ENCODE measurements at places on chromosomes 16 and 17.

- DNase-seq: no peak
Measured at GRCh38 chr17:45294506-45294905, 22.3 kb downstream of the MAP3K14 start.

- DNase-seq: no peak
Measured at GRCh38 chr17:50113624-50114320, 16.2 kb downstream of the SAMD14 start.

DNA sequence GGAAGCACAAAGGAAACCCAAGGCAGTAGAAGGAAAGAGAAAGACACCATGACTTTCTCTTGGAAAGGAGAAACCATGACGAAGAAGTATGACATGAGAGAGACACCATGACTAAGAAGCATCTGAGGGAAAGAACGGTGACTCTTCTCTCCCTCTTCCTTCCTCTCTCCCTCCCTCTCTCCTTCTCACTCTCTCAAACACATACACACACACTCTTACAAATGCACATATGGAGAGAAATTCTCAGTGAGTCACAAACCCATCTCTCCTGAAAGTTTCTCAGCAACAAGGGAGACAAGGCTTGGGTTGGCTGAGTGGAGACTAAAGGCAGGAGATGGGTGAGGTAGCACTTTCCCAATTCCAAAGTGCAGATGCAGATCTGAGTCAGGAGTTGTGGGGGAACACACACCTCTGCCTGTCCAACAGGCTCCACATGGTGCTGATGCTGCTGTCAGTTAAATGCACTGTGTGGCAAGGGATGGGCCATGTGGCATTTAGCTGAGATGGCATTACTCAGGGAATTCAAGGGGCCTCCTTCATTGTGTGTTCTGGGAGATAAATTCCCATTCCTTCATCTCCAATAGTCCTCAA is 336.7 kb upstream of the C16orf82 start:
- no peak for DNase-seq

GRCh38 chr17:3891626-3892094 is 1.2 kb downstream of the CAMKK1 start:
- DNase-seq: peak; percentile 67

DNA sequence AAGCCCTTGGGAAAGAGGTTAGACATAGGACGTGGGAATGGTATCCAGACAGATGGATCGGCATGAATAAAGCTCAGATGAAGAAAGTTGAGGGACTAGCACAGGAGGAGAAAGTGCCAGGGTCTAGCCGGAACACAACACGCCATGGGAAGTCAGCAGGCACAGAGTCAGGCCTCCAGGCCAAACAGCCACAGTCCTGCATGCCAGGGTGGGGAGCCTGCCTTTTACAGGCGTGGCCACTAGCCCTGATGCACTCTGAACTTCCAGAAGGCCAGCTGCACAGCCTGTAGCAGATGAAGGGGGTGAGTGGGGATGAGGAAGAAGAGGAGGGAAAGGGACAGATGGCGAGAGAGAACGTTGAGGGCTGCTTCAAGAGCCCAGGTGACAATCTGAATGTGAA is 5.2 kb downstream of the B9D1 start:
- DNase-seq: no peak

GRCh38 chr17:64115822-64116534 is 14.0 kb downstream of the ERN1 start:
- no peak for DNase-seq

GRCh38 chr17:27701963-27702362 is 71.0 kb downstream of the LGALS9 start:
- no peak for DNase-seq

DNA sequence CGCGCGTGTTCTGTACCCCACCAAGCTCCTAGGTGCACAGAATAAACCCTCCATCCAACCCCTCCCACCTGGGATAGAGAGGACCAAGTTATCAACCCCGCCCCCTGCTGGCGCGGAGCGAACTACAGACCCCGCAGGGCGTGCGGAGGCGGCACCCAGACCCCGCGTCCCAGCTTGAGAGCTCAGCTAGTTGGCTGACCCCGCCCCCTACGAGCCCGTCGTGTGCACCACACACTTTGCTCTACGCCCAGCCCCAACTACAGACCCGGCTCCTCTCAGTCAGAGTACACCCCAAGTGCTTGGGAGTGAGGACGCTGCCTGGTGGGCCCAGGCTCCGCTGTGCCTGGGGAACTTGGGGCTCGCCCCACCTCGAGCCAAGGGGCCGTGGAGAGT is 1.5 kb downstream of the GRIN2A start:
- no peak for DNase-seq

DNA sequence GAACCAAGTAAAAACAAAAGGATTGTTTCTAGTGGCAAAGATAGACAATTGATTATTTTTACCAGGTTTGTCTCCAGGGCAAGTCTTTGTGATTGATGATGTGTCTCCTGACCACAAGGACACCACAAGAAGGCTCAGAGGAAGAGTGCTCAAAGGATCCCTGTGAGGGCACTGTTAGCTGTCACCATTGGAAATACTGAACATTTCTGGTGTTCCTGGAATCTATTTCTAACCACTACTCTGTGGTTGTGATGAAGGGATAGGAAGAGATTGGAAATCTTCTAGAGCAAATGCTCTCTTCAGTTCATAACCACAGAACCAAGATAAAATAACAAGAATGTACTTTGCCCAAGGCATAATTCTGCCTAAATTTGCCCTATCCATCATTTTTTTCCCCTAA is 15.3 kb downstream of the RNF43 start:
- no peak for DNase-seq

- DNase-seq: no peak
Measured at GRCh38 chr17:14082848-14083247, 13.5 kb downstream of the COX10 start.

GRCh38 chr17:71436479-71436878 is 684.3 kb upstream of the SOX9 start:
- DNase-seq: no peak

DNA sequence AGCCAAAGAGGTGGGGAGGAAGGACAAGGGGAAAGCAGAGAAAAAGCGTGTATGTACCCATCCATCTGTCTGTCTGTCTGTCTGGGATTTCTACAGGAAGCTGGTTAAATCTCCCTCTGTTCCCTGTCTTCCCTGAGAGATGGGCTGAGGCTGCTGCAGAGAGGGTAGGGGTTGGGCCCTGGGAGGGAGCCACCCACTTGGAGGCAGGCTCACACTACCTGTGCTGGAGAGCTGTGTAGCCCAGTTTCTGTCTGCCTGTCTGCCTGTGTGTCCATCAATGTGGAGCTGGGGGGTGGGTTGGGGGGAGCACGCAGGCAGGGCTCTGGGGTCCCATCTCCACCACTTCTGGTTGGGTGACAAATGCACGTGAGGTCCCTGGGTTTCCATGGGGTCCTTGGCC is 18.6 kb upstream of the C17orf113 start:
- no peak for DNase-seq

GRCh38 chr17:12472252-12473173 is 193.2 kb upstream of the MYOCD start:
- no peak for DNase-seq

DNA sequence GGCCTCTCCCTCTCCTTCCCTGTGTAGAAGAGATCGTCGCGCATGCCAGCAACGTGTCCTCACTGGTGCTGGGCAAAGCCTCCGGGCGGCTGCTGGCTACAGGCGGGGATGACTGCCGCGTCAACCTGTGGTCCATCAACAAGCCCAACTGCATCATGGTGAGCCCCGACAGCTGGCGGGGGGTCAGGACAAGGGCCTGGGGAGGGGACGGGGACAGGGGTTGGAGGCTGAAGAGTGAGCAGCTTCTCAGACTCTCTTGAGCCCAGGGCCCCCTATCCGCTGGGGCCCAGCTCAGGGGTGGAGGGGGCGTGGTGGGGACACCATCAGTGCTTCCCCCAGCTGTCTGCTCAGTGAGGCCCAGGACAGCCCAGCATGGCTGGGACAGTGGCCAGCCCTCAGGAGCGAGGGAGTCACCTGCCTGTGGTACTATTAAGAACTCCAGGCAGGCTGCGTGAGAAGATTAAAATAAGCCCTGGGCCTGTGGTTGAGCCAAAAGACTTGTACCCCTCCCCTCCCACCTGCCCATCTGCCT is 6.2 kb downstream of the KATNB1 start:
- DNase-seq: no peak

DNA sequence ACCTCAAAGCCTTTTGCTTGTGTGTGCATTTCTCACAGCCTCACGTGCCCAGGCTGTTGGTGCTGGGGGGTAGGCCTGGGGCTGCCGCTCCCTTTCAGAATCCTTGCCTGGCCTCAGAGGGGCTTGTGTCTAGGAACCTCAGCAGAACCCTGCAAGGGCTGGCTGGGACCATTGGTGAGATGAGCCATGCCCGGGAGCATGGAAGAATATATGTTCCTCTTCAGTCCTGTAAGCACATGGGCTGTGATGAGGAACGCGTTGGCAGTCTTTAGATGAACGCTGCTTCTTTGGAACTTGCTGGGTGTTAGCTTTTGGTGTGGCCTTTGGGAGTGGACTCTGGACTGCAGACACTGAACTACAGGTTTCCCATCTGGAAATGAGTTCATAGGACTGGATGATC is 32.0 kb upstream of the SLC5A10 start:
- no peak for DNase-seq

GRCh38 chr17:17933775-17934174 is 38.4 kb downstream of the TOM1L2 start:
- no peak for DNase-seq

GRCh38 chr17:78239489-78239931 is 8.1 kb downstream of the TMEM235 start:
- DNase-seq: no peak

- peak; percentile 81 for DNase-seq
Measured at GRCh38 chr16:67857547-67858233, 10.2 kb upstream of the CENPT start.

DNA sequence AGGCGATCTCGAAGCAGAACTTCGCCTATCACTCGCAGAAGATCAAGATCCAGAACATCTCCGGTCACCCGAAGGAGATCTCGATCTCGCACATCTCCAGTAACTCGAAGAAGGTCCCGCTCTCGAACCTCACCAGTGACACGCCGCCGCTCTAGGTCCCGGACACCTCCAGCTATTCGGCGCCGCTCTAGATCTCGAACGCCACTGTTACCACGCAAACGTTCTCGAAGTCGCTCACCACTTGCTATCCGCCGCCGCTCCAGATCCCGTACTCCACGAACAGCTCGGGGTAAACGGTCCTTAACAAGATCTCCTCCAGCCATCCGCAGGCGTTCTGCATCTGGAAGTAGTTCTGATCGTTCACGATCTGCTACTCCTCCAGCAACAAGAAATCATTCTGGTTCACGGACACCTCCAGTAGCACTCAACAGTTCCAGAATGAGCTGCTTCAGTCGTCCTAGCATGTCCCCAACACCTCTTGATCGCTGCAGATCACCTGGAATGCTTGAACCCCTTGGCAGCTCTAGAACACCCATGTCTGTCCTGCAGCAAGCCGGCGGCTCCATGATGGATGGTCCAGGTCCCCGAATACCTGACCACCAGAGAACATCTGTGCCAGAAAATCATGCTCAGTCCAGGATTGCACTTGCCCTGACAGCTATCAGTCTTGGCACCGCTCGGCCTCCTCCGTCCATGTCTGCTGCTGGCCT is 10.5 kb downstream of the ELOB start:
- DNase-seq: no peak

GRCh38 chr17:76147211-76148014 is 6.4 kb upstream of the FOXJ1 start:
- peak; percentile 52 for DNase-seq

DNA sequence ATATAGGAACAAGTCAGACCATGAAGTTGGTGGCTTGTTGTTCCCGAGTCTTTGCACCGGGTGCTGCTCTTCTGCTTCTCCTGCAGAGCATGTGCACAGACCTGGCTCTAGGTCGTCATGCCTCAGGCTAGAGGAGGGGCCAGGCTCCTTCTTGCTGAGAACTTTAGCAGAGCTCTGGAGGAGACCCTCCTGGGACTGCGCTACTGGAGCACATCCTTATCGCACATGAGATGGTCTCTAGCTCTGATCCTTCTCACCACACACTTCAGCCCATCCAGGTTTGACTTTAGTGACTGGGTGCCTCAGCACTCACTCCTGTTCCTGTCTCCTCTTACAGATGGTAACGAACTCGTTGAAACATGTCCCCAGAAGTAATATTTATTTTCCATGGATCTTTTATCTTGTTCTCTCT is 14.9 kb downstream of the FOXK2 start:
- DNase-seq: peak; percentile 44

- DNase-seq: no peak
Measured at GRCh38 chr17:12727076-12727760, 61.5 kb downstream of the MYOCD start.

- peak; percentile 34 for DNase-seq
Measured at GRCh38 chr17:74935585-74936469, at the start of gene OTOP3. Gene OTOP3 (plus strand): TSS chr17:74935898. CDS start chr17:74935922, 24 bp downstream.

GRCh38 chr17:79789943-79790804 is 6.7 kb downstream of the CBX8 start:
- no peak for DNase-seq

DNA sequence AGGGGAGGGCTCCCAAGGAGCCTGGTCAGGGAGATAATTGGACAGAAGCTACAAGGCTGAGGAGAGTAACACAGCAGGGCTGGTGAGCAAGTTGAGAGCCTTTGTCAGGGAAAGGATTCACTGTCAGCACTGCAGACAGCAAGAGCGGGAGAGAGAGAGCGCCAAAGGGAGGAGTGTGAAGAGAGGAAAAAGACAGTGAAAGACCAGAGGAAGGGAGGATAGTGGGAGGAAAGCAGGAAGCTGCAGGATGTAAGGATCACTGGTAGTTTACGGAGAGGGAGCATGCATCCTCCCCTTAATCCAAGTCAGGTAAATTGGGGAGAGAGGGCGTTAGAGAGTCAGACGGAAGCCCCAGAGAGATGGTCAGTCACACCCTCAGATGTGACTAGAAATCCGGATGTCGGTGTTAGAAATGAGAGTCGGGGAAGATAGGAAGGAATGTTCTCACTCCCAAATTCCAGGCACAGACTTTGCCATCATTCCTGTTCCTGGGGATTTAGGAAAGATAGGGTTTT is 13.8 kb upstream of the SPOP start:
- DNase-seq: no peak

- peak; percentile 28 for DNase-seq
Measured at GRCh38 chr17:35947156-35947585, 3.7 kb upstream of the LYZL6 start.

- no peak for DNase-seq
Measured at GRCh38 chr16:50272111-50272571, 5.8 kb downstream of the ADCY7 start.

DNA sequence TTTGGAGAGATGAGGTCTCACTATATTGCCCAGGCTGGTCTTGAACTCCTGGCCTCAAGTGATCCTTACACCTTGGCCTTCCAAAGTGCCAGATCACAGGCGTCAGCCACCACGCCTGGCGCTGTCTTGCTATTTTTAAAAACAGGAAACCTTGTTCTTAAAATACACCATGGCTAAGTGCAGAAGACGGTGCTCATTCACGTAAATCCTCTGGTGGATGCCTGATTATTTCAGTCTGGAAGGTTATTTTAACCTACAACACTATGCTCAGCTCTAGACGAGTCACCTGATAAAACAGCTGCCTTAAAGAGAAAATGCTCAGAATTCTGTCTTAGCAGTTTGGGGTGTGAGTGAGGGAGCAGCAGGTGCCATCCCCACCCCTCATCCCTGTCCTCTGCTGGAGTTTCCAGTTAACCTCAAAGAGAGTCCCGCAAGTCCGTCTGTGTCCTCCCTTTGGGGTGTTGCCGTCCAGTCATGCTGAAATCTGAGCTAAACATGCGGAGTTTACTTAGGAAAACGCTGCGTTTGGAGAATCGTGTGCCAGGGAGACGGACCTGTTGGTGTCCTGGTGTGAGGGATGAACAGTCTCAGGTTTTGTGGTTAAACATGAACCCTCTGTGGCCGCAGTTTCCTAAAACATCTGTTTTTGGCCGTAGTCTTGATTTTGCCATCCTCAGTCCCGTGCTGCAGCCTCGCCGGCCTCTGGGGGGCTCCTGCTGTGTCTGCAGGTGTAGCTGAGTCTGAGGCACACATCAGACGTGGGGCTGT is 17.1 kb downstream of the SPG7 start:
- DNase-seq: no peak

GRCh38 chr17:82043507-82043906 is 6.0 kb upstream of the DCXR start:
- DNase-seq: no peak
